ENCODE measurements at places on chromosomes 3 and 15.

GRCh38 chr3:8424281-8424680 is 77.3 kb upstream of the LMCD1 start:
- no peak for DNase-seq

- no peak for DNase-seq
Observed at GRCh38 chr15:66767240-66767659, 65.2 kb downstream of the SMAD6 start.

- no peak for DNase-seq
Observed at GRCh38 chr3:11826628-11827265, 19.9 kb downstream of the TAMM41 start.

DNA sequence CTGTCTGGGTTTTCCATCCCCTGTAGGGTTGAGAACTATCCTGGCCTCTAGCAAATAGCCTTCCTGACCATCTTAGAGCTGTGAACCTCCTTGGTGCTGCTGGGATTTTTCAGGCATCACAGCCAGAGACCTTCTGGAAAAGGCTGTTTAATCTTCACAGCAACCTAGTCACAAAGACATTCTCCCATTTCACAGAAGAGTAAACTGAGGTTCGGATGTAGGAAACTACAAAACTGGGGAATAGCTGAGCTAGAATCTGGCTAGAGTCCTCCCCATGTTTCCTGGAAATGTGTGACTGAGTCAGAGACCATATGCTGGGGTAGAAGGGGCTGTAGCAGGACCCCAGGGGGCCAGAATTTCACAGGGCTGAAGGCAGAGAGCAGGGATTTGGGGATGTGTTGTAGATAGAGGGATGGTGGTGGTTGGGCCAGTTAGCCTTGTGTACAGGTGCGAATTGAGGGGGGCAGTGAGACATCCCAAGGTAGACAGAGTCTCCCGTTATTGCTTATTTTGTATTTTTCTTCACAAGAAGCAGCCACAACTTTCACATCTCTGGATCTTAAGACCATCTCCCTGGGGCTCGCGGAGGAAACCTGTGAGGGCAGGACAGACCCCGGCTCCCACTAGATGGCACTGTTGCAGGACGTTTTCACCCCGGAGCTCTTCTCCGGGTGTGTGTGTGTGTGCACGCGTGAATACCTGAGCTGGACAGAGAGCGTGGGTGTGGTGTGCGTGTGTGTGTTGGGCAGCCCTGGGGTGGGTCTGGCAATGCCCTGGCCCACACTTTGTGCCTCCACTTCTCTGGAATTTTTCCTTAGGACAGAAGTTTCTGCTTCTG is 66.9 kb upstream of the PRR23C start:
- DNase-seq = peak; percentile 73
